DMS 273 treated with DMSO at 0.1 percent for 48 hours (cell line): ENCODE measurements at places on chromosomes 11 and 22.

DNA sequence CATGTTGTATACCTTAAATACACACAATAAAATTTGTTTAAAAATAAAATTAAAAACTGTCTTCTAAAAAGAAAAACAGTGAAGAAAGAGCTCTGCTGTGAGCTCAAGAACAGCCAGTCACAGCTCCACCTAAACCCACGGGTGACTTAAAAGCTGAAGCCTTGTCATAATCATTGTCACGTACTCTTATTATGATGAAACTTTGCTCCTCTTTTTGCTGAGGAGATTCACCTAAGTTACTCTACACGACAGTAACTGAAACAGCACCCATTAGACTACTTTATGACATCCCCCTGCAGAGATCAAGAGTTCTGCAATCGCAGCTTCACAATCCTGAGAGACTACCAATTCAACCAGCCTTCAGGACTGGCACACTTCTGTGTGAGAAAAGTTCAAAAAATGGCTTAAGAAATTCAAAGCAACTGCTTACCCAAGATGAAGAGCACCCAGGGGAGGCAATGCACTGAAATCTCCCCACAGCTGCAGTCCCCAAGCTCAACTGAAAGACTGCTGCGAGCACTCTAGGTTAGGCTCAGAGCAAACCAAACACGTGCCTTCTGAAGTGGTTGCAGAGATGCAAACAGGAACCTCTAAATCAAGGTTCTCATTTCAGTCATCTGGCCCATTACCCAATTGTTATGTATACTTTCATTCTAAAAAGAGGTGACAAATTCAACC, at the start of gene JAML:
TSS of gene JAML (minus strand) at position 501 of the 678 bp plus-strand sequence. CDS start 10,145 bp downstream, outside the sequence.
- DNase-seq = no peak

DNA sequence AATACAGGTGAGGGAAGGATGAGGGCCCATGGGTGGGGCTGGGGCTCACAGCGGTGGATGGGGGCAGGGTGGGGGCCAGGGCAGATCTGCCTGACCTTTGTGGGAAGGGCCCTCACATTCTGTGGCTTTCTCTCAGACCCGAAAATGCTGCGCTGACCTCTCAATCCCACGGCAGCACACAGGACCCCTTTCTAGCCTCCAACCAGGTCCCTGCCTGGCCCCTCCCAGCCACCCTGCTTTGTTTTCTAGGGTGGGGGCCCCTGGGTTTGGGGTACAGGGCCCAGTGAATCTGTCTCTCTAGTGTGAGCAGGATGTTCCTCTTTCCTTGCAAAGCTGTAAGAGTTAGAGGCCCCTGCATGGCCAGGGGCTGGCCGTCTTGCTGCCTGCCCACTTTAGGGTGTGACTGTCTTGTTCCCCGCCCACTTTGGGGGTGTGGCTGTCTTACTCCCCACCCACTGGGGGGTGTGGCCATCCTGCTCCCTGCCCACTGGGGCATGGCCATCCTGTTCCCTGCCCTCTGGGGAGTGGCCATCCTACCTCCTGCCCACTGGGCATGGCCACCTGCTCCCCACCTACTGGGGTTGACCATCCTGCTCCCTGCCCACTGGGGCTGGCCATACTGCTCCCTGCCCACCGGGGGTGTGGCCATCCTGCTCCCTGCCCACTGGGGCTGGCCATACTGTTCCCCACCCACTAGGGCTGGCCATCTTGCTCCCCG, 11.5 kb downstream of the PARVG start:
- peak; percentile 2 for DNase-seq

DNA sequence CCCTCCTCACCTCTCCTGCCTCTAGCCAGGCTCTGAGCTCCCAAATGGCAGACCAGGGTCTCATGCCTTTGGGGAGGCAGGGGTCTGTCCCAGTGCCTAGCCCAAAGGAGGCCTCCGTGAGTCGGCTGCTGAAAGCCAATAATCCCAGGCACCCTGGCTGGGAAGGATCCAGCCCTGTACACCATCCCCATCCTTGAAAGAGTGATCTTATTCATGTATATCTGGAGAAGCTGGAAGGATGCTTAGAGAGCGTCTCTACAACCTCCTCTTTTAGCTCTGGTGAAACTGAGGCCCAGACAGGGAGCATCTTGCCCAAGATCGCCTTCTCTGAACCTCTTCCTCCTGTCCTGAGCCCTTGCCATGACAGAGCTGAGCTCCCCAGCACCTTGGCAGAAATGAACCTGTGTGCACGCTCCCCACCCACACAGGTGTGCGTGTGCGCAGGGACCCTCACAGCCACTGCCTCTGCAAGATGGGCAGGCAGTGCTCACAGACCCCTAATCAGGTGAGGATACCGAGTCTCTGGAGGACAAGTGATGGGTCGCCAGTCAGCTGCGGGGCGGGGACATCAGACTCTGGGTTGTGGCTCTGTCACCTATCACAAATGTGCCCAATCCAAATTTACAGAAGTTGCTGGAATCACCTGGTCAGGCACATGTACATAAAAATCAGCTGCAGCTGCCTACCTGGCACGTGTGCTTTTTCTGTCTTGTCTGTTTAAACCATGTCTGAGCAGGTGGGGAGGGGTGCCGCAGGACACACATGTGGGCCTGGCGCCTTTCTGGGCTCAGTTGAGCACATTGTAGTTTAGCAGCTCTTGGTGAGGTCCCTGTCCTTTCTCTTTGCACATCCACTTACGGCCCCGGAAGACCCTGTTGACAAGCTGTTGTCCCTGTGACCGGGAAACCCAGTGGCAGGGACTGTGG, 49.3 kb upstream of the WNT7B start:
- no peak for DNase-seq

GRCh38 chr22:23774114-23774921, 1.7 kb downstream of the MMP11 start:
- DNase-seq = no peak

DNA sequence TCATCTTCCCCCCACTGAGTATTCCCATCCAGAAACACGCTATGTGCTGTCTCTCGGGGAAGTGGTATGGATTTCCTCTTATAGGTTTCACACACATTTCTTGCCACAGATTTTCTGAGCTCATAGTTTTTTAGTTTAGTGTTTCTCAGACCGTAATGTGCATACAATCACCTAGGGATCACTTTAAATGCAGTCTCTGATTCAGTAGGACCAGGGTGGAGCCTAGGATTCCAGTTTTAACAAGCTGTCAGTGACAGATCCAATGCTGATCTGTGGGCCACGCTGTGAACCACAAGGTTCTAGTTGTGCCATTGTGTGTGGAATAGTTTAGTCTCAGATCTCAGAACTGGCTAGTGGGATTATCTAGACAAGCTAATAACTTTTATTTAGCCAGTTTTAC, 23.7 kb upstream of the CXCR5 start:
- DNase-seq = no peak

DNA sequence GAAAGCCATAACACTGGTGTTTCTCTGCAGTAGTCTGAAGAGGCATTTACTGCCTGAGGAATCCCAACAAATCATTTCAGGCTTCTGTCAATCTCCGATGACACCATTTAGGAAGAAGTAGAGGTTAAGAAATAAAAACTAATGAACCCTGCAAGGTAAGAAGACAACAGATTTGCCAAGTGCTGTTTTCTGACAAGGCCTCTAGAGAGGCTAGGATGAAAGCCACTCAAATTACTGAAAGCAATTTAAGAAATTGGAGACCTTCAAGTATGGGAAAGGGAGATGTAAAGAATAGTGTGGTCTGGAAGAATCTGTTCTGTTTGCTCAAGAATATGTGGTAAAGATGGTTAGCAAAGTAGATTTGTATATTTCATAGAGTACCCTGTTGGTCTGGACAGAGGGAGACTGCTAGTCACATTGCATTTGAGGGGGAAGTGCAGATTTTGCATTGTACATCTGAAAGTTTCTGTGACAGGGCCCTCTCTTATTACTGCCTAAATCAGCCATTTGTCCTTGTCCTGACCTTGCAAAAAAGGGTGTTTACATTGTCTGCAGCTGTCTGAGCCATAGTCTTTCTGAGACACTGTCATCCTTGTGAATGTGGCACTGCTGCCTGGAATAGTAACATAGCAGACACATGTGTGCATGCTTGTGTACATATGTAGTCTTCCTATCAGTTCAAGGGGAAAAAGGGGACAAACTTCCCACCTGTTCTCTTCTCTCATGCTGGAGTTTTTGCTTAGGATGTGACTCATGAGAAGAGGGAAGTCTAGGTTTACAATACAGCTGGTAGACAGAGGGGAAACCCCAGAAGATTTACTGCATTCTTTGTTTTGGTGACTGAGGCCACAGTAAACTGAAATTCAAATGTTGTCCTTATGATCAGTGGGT, 640.2 kb upstream of the KIRREL3 start:
- no peak for DNase-seq

DNA sequence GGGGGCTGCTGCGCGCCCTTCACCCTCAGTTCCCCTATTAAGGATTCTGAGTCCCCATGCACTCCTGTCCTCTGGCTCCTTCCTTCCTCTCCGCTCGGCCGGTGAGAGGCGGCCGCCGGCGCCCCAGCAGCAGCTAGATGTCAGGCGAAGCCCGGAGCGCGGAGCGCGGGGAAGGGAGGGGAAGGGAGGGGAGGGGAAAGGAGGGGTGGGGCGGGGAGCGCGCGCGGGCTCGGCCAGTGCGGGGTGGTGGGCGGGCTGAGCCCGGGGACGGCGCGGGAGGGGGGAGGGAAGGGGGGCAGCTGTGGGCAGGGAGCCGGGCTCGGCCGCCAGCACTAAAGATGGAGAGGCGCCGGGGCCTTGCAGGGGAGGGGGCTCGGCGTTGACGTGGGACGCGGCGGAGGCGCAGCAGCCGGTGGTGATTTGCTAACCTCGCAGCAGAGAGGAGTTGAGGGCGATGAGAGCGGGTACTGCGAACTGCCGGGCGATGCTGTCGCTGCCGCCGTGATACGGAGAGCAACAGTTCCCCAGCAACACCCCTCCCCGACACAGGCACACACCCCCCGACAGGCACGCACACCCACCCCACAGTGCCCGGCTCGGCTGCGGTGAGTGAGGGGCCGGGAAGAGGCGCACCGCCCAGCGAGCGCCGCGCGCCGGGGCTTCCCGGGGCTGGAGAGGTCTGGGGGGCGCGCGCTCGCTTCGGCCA, at the start of gene ZBTB16:
TSS of gene ZBTB16 (plus strand) at position 434 of the 706 bp plus-strand sequence. CDS start 3,590 bp downstream, outside the sequence.
- no peak for DNase-seq

- no peak for DNase-seq
These were observed 20.6 kb downstream of the TSPAN18 start for GRCh38 chr11:44747316-44747715.

- DNase-seq = no peak
These were observed 2.2 kb upstream of the NEFH start for GRCh38 chr22:29477723-29478318.
